ENCODE measurements at places on chromosomes 7 and 10. TPM values are rescaled to one million over a fixed set of nuclear protein-coding genes. Genes with fewer than 3 reads are reported as not detected.

ARHGAP21 gene
- 43.2 TPM for total RNA-seq

HTRA1 gene
- 131 TPM for total RNA-seq

SYT15B gene
- total RNA-seq: not detected

DGKI gene
- 0.36 TPM for total RNA-seq

TMEM229A gene
- total RNA-seq: not detected

C10orf53 gene
- not detected for total RNA-seq

FZD1 gene
- 2.2 TPM for total RNA-seq

SLC13A4 gene
- total RNA-seq: not detected

ORAI2 gene
- 64.3 TPM for total RNA-seq

CYP2E1 gene
- not detected for total RNA-seq

FFAR4 gene
- total RNA-seq: not detected

CNTNAP2 gene
- 0.18 TPM for total RNA-seq

GSTO2 gene
- 0.66 TPM for total RNA-seq

RAB19 gene
- total RNA-seq: 0.27 TPM

NCAPG2 gene
- 24.2 TPM for total RNA-seq

PHKG1 gene
- 0.36 TPM for total RNA-seq

All from endothelial cell of coronary artery (primary cell).